ENCODE measurements at places on chromosomes 1 and 21. TPM values are rescaled to one million over a fixed set of nuclear protein-coding genes. Genes with fewer than 3 reads are reported as not detected.
A peak's percentile ranks its signal among the peaks of the same experiment; 100 is the strongest.

The LHX4 gene
- 0.32 TPM for total RNA-seq

DNA sequence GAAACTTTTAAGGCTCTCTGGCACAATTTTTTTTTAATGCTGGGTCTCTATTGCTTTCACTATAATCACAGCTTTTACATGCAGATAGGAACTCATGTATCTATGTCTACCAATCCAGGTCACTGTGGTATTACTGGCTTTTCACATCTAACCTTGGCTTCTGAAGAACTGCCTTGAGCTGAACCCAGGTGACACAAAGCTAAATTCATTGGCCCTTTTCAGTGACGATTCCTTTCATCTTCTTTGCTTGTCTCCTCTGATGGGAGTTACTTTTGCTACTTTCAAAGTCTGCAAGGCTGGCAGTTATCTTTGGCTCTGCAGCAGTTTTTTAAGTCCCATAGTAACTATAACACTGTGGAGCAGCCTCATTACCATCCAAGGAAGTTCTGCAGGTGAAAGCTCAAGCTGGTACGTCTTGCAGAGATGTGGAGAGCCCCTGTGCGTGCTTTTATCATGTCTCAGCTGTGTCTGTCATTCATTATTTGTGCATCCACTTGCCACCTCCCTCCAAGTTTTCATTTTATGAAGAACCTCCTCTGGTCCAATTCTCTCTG, 364.3 kb downstream of the VAV3 start:
- DNase-seq, result no peak

DNA sequence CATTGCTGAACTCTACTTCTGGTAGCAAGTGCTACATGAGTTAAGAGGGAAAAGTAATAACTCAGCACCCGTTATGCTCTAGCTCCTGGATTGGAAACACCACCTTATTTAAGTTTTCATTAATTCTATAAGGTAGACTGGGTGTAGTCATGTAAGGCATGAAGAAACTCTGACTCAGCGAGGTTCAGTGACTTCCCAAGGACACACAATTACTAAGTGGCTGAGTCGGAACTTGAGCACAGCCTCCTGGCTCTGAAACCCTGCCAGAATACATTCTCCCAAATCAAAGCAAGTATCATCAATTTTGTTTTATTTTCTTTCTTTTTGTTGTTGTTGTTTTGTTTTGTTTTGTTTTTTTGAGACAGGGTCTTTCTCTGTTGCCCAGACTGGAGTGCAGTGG, 29.1 kb upstream of the SCCPDH start:
- no peak for DNase-seq

GRCh38 chr1:100924991-100925390, 29.1 kb downstream of the SLC30A7 start:
- no peak for DNase-seq

- DNase-seq, result no peak
These were observed 36.9 kb upstream of the JAK1 start for GRCh38 chr1:65003316-65003664.

DNA sequence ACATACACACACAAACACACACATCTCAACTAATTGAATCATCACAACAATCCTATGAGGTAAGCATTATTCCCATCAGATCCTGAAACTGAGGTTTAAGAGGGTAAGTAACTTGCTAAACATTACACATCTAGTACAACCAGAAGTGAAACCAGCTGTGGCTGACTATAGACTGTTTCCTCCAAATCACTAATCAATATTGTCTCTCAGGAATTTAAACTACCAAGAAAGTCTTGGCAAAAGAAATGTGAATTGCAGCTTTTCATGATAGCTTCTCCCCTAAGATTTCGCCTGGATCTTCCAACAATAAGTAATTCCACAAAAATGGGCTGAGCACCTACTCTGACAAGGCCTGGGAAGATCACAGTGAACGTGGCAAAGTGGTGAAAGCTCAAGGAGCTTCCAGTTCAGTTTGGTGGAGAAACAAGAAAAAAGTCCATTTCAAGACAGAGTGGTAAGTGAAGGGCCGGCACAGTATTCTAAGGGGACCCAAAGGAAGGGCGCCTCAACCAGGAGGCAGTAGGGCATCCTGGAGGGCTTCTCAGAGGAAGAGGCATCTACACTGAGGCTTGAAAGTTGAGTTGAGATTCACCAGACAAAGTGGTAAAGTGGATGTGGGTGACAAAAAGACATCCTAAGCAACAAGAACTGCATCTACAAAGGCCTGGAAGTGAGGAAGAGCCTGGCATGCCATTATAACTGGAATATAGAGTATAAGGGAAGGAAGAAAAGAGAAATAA, 22.1 kb downstream of the LRRC52 start:
- DNase-seq, result no peak

The KCNE2 gene
- total RNA-seq, result not detected

GRCh38 chr1:182703539-182703938, 19.2 kb upstream of the RGS8 start:
- DNase-seq, result no peak

The ADAMTS4 gene
- 8.2 TPM for total RNA-seq

GRCh38 chr1:61828805-61829204, 86.5 kb downstream of the PATJ start:
- no peak for DNase-seq

The AIRE gene
- not detected for total RNA-seq

The MRPL24 gene
- total RNA-seq, result 26.1 TPM

GRCh38 chr1:228472655-228473054, 14.5 kb upstream of the RNF187 start:
- peak; percentile 55 for DNase-seq

The MRAP gene
- not detected for total RNA-seq

- no peak for DNase-seq
These were observed 326 bp downstream of the BRWD1 start for GRCh38 chr21:39313042-39313570.

The ADIPOR1 gene
- 66.7 TPM for total RNA-seq
